GM10248 (cell line): ENCODE measurements at places on chromosomes 5 and 9.

- no peak for DNase-seq
These were observed 21.9 kb upstream of the BOD1 start for GRCh38 chr5:173638126-173639040.

DNA sequence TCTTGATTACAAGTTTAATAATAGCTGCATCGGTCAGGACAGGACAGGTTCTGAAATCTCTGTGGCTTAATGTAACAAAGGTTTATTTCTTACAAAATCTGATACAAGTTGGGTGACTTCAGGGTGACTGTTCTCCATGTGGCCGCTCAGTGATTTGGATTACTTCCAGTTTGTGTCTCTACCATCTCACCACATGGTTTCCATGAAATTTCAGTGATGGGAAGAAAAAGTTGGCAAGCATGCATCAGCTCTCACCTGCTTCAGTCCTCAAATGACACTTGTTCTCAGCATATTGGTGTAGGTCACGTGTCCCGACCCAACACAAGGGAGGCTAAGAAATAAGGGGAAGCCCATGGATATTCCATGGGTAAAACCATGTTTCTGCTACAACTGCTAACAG is 7.8 kb upstream of the TMEM268 start:
- DNase-seq = no peak

DNA sequence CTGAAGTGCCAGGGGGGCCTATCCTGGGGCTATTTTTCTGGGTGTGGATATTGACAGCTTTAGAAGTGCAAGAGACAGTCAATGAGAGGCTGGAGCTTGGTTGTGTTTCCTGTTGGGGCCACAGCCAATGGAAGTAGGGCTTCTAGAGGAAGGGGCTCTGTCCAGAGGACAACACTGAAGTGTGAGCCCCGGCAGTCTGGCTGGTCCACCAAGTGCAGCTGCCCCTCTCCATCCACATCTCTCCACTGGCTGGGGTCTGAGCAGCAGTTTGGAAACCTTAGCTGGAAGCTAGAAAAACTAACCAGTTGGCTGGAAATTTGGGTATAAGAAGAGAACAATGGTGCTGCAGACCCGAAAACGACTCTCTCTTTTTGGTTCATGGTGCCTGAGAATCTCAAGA is 64.3 kb upstream of the PSD2 start:
- DNase-seq = no peak

DNA sequence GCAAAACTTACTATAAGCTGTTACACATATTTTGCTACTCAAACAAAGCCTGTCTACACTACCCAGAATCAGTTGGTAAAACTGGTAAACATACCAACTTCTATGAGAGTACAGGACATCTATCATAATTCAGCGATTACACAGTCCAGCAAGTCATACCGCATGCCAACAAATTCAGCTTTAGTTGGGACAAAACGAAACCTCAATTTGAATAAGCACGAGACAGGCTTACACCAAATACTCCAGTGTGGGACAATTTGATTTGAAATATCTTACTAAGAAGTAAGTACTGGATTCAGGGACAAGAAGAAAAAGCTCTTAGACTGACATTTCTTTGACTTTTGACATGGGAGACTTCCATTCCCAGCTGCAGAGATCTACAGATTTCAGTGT is 2.0 kb downstream of the NRG2 start:
- no peak for DNase-seq

GRCh38 chr9:125433461-125434011 is 171.9 kb downstream of the GAPVD1 start:
- no peak for DNase-seq

DNA sequence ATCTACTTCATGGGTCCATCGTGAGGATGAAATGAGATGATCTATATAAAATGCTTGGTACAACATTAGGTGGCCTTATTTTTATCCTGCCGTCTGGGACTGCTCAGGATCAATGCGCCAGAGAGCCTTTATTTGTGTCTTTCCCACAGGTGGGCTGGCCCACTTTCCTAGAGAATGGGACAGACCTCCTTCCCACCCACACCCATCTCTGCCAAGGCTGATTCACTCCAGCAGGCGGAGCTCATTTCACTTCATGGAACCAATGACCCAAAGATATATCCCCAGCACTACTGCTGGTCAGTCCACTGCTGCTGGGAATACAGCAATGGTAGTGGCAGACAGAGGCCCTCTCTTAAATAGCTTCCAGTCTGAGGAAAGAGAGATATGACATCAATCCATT is 35.7 kb downstream of the TGFBI start:
- no peak for DNase-seq

GRCh38 chr9:97938081-97938644 is at the start of gene HEMGN:
Gene HEMGN, minus strand, starts transcription at chr9:97938172. Its CDS starts 36 bp downstream, at chr9:97938136.
- DNase-seq = no peak

DNA sequence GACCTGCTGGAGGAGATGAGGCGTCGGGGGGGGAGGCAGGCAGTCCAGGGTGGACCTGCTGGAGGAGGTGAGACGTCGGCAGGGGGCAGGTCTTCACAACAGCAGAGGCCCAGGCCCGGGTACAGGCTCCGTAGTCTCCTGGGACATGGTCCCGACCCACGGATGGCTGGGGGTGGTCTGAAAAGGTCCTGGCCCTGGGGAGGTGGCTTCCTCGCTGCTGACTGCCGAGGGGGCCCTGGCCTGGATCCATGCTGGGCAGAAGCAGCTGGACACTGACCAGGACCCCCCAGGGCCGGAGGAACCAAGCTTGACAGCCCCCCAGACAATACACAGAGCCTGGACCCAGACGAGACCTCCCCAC is 8.5 kb downstream of the EGFL7 start:
- DNase-seq = no peak

DNA sequence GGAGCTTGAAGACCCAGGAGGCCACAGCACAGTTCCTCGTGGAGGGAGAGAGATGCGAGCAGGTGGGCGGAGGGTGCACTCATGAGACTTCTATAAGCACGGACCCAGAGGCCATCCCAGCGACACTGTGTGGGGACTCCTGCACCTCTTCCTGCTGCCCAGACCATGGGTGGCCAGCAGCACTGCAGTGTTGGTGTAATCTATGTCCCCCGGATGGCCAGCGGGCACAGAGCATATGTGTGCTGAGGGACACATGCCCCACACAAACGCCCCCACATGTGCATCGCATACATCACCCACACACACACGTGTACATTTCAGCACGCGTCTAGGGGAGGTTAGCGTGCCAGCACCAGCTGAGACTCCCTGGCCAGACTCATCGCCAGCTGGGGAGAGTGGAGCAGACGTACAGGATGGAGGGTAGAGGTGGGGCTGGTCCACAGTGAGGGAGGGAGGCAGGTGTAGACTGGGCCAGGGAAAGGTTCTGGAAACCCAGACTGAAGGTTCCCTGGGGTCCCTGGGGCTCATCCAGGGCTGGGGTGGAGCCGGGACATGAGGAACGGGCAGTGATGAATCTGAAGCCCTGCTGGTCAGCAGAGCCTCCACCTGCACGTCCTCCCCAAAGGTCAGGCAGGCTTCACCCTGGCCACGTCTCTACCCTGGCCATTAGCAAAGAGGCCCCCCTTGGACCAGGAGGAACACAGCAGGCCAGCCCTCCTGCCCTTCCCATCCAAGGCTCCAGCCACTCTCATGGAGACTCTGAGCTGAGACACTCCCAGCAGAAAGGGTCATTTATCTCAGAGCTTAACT is 27.6 kb downstream of the ADAMTS2 start:
- no peak for DNase-seq

DNA sequence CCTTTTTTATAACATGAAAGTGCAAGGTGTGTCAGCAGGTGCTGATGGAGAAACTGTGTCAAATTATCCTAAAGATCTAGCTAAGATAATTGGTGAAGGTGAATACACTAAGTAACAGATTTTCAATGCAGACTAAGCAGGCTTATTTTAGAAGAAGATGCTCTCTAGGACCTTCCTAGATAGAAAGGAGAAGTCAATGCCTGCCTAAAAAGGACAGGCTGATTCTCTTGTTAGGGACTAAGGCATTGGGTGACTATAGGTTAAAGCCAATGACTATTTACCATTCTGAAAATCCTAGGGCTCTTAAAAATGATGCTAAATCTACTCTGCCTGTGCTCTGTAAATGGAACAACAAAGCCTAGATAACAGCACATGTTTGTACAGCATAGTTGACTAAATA is 1682.4 kb downstream of the MAT2B start:
- DNase-seq = no peak

DNA sequence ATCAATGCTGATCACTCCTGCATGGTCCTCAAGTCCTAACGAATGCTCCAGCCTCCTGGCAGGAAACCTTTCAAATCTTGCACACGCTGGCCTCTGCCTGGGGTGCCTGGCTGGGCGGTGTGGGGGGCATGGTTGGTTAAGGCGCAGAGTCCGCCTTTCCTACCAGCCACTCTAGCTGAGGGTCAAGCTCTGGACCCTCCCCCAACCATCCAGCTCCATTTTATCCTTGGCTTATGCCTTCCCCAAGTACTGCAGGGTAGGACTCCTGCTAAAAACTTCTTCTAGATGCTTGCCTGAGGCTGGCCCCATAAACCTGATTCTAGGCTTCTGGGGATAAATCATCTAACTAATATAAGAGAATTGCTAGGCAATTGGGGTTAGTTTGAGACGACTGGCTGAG is 808 bp upstream of the MVB12B start:
- no peak for DNase-seq
